ENCODE measurements at places on chromosomes 6 and 20.

DNA sequence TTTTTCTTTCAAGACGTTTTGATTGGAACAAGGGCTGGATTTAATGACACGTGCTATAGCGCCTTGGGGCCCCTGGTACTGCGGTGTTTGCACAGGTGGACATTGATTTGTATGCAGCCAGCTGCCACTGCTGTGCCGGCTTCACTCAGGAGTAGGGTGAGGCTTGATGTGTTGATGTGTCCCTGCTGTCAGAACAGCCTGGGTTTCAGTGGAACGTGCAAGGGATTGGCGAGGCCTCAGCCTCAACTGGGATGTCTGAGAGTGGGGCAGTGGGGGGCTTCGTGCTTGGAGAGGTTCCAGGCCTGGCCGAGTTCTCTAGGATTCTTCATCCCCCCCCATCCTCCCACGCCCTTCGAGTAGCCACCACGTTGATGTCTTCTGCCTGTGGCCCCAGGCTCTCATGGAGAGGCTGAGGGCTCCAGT, 23.0 kb downstream of the PYGB start:
- no peak for DNase-seq

- no peak for DNase-seq
These were observed 21.5 kb upstream of the AAR2 start for GRCh38 chr20:36214684-36215256.

- DNase-seq, result no peak
These were observed 165.4 kb downstream of the TAF4 start for GRCh38 chr20:61900011-61900944.

DNA sequence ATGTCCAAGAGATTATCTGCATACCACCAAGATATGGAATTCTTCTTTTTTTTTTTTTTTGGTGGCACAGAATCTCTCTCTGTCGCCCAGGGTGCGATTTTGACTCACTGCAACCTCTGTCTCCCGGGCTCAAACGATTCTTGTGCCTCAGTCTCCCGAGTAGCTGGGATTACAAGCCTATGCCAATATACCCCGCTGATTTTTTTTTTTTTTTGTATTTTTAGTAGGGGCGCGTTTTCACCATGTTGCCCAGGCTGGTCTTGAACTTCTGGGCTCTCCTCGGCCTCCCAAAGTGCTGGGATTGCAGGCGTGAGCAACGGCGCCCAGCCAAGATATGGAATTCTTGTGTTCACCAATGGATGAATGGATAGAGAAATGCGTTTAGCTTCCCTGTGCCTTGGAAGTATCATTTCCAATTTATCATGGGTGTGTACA, 31.0 kb downstream of the POM121L2 start:
- no peak for DNase-seq
